Large intestine (tissue), 12 donors: ENCODE measurements at places on chromosomes 12 and 14.

- peak; percentile 61 for DNase-seq
Measured at GRCh38 chr12:120538281-120539156, 4.4 kb downstream of the RNF10 start.

DNA sequence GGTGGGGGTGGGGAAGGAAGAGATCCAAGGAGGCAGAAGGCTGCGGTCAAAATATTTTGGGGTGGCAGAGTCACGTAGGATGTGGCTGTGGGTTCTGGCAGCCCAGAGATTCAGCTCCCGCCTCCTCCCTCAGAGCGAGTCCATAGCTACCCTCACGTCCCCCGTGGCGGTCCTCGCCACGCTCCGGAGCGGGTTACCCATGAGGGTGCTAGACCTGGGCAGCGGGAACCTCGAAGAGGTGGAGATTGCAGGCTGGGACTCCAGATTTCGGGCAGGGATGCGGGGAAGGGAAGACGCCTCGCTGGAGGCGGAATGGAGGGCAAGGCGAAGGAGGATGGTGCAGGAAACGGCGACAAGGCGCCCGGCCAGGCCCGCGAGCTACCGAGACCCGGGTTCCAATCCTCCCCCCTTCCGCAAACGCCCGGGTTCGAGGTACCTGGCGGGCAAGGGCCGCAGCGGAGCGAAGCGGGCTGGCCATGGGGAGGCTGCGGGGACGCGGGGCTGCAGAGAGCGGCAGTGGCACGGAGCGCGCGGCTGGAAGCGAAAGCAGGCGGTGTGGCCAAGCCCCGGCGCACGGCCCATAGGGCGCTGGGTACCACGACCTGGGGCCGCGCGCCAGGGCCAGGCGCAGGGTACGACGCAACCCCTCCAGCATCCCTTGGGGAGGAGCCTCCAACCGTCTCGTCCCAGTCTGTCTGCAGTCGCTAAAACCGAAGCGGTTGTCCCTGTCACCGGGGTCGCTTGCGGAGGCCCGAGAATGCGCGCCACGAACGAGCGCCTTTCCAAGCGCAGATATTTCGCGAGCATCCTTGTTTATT, 46.2 kb downstream of the BCAT1 start:
- DNase-seq, result peak; percentile 35

DNA sequence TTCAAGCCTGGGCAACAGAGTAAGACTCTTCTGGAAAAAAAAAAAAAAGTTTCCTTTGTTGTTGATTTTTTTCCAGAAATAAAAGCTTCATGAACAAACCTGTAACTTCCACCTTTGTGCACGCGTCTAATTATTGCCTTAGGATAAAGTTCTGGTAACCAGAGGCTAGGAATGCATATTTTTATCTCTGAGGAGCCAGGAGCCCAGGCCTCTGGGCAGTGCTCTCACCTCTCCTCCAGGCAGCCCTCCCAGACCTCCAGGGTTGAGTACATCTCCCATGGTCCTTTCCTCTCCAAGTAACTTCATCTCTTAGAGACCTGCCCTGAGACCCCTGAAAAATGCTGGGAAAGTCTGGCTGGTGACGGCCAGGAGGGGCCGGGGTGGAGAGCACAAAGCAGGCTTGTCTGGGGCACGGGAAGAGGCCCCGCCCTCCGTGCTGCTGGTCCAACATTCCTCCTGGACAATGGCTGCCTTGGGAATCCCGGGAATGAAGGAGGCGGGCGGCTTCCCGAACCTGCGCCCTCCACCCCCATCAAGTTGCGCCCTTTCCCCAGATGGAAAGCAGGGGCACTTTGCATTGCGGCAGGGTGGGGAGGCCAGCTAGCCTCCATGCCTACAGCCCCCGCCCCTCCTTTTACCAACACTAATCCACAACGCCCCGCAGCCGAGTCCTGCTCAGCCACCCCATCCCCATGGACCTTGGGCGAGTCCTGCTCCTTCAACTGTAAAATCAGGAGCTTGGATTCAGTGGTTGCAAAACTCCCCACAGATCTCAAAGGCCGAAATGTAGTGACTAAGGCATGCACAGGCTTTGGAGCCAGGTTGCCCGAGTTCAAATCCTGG, 7.3 kb upstream of the FIGNL2 start:
- DNase-seq, result no peak

DNA sequence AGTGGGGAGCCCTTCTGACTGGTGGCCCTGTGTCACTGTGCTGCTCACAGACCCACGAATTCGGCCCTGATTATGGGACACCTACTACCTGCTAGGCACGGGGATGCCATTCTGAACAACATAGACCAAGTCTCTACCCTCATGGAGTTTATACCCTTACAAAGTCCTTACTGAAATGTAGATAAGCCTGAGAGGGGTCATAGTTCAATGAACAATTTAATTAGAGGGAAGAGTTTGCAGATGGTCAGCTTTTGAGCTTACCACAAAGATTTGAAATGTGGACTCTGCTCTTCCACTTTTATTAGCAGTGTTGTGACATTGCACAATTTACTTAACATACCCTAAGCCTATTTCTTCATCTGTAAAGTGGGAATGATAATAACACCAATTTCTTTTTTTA, 161.1 kb downstream of the MYRFL start:
- DNase-seq, result peak; percentile 85
